ENCODE measurements at places on chromosomes 5 and 9.

- DNase-seq: no peak
Measured at GRCh38 chr5:74096325-74096724, 470.3 kb downstream of the ARHGEF28 start.

DNA sequence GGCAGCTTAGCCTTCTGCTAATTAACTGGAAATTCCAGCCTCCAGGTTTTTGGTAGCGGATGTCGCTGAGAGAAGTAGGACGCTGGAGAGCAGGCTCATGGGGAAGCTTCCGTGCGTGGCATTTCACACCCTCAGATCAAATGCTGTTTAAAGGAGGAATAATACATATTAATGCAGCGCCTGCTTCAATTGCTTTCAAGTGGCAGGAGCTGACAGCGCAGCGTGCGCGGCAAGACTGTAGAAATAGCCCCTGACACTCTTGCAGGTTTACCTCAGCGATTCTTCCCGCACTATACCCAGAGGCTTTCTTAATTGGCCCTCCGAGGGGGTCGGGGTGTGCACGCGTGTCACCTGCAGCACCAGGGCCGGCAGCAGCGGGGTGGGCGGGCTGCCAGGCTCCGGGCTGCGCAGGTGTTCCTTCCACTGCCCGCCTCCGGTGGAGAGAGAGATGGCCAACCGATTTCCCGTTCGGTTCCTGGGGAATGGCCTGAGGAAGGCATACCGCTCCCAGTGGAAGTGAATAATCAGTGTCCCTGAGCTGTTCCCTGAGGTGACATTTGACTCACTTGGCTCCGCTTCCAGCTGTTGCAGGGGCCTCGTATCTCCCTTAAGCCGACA lies 427.9 kb downstream of the KCTD16 start:
- no peak for DNase-seq

GRCh38 chr9:135103001-135103446 lies 15.6 kb downstream of the OLFM1 start:
- no peak for DNase-seq

DNA sequence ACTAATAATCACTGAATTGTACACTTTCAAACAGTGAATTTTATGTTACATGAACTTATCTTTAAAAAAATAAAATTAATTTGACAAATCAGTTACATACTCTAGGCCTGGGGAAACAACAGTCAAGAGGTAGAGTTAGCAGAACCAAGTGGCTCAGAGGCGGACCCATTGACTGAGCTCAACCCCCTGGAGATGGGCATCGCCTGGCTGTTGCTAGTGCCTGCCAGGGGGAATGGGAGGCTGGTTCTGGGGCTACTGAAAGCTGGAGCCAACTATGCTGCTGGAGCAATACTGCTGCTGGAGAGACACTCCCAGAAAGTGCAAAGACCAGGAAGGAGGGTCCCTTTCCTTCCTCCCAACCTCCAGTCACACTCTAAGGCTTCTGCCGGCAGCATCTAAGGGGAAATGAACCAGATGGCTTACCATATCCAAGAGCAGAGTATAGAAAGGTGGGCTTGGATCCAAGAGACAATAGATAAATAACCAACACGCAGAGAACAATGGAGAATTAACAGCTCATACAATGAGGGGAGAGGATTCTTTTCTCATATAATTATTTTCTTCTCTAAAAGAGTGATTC lies 40.3 kb upstream of the ANKRD55 start:
- DNase-seq: no peak

- DNase-seq: no peak
Measured at GRCh38 chr9:76438841-76439588, 20.0 kb upstream of the GCNT1 start.

GRCh38 chr9:76756268-76756640 lies 8.0 kb upstream of the PCA3 start:
- DNase-seq: peak; percentile 44

DNA sequence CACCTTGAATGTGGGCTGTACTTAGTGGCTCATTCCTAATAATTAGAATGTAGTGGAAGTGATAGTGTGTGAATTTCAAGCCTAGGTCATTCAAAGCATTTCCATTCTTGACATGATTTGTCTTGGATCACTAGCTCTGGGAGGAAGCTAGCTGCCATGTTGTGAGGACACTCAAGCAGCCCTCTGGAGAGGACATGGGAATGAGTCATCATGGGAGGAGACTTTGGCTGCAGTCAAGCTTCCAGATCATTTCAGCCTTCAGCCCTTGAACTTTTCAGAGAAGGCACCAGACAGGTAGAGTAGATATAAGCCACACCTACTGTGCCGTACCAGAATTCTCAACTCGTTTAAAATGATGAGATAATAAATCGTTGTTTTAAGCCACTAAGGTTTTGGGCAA lies 506.9 kb downstream of the ZNF608 start:
- peak; percentile 27 for DNase-seq

GRCh38 chr9:72949244-72949582 lies 3.6 kb downstream of the ALDH1A1 start:
- DNase-seq: no peak

GRCh38 chr9:23823269-23823668 lies 2.8 kb downstream of the ELAVL2 start:
- DNase-seq: no peak

GRCh38 chr9:19551124-19551929 lies 142.5 kb downstream of the ACER2 start:
- no peak for DNase-seq

DNA sequence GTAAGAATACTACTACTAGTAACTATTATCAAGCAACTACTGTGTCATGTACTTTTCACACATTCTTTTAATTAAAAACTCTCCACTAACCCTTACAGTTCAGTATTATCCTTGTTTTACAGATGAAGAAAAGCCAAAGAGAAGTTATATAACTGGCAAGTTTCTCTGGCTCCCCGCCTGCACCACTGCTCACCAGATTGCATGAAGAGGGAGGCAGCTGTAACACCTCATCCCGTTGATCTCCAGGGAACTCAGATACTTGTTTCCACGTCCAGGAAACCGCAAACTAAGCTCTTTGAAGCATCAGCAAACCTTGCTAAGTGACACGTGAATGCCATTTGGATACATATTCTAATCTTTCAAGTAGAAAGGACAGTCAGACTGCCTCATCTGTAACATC lies 70.3 kb downstream of the RIGI start:
- DNase-seq: no peak

DNA sequence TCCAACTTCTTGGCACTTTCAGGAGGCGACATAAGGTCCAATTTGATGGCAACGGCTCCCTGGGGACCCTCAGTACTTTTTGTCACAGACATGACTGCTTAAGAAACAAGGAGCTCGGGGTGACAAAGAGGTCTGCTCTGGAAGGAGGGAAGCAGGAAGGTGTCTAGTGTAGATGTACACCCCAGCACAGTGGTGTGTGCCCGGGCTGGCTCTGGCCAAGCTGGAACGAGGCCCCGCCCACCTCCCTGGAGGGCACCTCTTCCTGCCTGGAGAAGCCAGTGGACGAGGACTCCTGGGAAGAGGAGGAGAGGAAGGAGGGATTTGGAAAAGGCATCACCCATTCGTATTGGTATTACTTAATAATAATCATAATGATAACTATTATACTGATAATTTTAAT lies at the start of gene SLC36A2:
Gene SLC36A2 (minus strand): TSS at position 191 of the 400 bp plus-strand sequence. CDS start 99 bp downstream, at position 92.
- no peak for DNase-seq

DNA sequence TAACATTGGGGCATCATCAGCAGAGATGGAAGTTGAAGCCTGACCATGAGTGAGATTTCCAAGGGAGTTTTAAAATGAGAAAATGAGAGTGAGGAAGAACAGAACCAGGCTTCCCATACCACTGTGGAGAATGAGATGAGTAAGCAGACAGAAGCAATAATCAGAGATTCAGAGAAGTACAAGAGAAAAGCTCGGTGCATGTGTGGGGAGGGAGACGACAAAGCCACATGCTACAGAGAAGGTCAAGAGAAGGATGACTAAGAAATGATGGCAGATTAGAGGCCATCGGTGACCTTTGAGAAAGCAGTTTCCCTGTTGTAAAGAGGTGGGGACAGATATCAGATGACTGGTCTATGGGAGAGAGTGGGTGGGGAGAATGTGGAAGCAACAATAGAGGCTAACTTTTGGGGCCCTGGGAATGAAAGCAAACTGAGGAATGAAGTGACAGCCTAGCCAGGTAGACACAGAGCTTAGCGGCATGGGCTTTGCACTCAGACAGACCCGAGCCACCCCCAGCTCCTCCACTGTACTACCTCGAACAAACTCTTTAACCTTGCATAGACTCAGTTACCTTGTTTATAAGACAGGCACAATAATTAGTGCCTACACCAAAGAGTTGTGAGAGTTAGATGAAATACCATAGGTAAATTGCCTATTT lies 207.7 kb downstream of the PIK3R1 start:
- no peak for DNase-seq

- DNase-seq: no peak
Measured at GRCh38 chr9:110575945-110576344, 3.6 kb downstream of the SVEP1 start.

DNA sequence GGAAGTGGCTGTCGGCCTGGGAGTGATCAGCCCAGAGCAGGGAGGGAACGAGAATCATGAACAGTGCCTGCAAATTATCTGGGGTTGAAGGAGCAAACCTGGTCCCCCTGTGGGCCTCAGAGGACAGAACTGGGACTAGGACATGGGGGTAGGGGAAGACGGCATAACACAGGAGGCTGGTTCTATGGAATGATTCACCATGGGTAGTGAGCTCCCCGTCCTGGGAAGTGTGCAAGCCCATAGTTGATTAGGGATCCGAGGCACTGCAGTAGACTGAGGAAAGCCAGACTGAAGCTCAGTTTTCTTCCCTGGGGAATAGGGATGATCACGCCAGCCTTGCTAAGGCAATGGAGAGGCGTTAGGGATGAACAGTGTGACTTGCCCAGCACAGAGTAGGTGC lies 5.6 kb downstream of the ADGRD2 start:
- DNase-seq: no peak

- DNase-seq: no peak
Measured at GRCh38 chr5:11076945-11077613, 316.0 kb upstream of the DAP start.

- DNase-seq: no peak
Measured at GRCh38 chr9:89441986-89442385, 55.9 kb downstream of the SEMA4D start.

GRCh38 chr5:33049842-33050241 lies 338.7 kb downstream of the NPR3 start:
- DNase-seq: peak; percentile 97
